Left lung (tissue), 14 donors: ENCODE measurements at places on chromosomes 11 and 22. TPM values are rescaled to one million over a fixed set of nuclear protein-coding genes. Genes with fewer than 3 reads are reported as not detected.

Gene NCF4
- polyA plus RNA-seq = 3.2 TPM

Gene TMPRSS6
- 0.85 TPM for polyA plus RNA-seq

Gene PI4KA
- 80.7 TPM for polyA plus RNA-seq

Gene FGF3
- polyA plus RNA-seq = not detected

Gene APOBEC3H
- polyA plus RNA-seq = not detected

Gene HEPN1
- polyA plus RNA-seq = not detected

Gene DGCR6L
- 47.7 TPM for polyA plus RNA-seq

Gene OR5B21
- polyA plus RNA-seq = not detected

Gene KCNJ1
- 0.49 TPM for polyA plus RNA-seq

Gene ADM2
- polyA plus RNA-seq = 0.86 TPM

Gene SERPIND1
- polyA plus RNA-seq = 0.26 TPM

Gene PGA5
- polyA plus RNA-seq = 0.30 TPM

Gene CBX6
- polyA plus RNA-seq = 43.0 TPM

Gene NFAM1
- polyA plus RNA-seq = 1.1 TPM

Gene FREY1
- 0.21 TPM for polyA plus RNA-seq

Gene WNT7B
- polyA plus RNA-seq = 18.5 TPM

Gene CEND1
- 0.20 TPM for polyA plus RNA-seq

Gene TMEM191C
- 1.9 TPM for polyA plus RNA-seq

Gene GLYAT
- 0.38 TPM for polyA plus RNA-seq

Gene RIMBP3C
- 0.11 TPM for polyA plus RNA-seq

Gene LGALS1
- polyA plus RNA-seq = 923 TPM

Gene CYP2D6
- polyA plus RNA-seq = 2.9 TPM

Gene MS4A4A
- 11.9 TPM for polyA plus RNA-seq

Gene NPAS4
- polyA plus RNA-seq = 0.18 TPM

Gene TSPAN4
- 46.9 TPM for polyA plus RNA-seq
